ENCODE measurements at places on chromosomes 6 and 20. TPM values are rescaled to one million over a fixed set of nuclear protein-coding genes. Genes with fewer than 3 reads are reported as not detected.

The SNRPB2 gene
- total RNA-seq = 84.3 TPM

The SIRPD gene
- 1.1 TPM for total RNA-seq

The RAB44 gene
- 0.05 TPM for total RNA-seq

The C6orf15 gene
- not detected for total RNA-seq

The MAS1 gene
- not detected for total RNA-seq

The ZNF831 gene
- 0.97 TPM for total RNA-seq

The ULBP1 gene
- not detected for total RNA-seq

The CTCFL gene
- total RNA-seq = 0.10 TPM

The PLTP gene
- total RNA-seq = 9.7 TPM

The BHLHE23 gene
- 0.33 TPM for total RNA-seq

The PCSK2 gene
- total RNA-seq = not detected

The MCHR2 gene
- total RNA-seq = not detected

The THBS2 gene
- 0.10 TPM for total RNA-seq

Data from GM12878 (cell line).